ENCODE measurements at places on chromosomes 1 and 21.

GRCh38 chr1:234842726-234843641 lies 233.0 kb upstream of the IRF2BP2 start:
- no peak for DNase-seq

GRCh38 chr1:109248797-109249629 lies at the start of gene CELSR2:
TSS of gene CELSR2 (plus strand) at chr1:109249539. CDS start at chr1:109250080, 541 bp downstream.
- peak; percentile 91 for DNase-seq

DNA sequence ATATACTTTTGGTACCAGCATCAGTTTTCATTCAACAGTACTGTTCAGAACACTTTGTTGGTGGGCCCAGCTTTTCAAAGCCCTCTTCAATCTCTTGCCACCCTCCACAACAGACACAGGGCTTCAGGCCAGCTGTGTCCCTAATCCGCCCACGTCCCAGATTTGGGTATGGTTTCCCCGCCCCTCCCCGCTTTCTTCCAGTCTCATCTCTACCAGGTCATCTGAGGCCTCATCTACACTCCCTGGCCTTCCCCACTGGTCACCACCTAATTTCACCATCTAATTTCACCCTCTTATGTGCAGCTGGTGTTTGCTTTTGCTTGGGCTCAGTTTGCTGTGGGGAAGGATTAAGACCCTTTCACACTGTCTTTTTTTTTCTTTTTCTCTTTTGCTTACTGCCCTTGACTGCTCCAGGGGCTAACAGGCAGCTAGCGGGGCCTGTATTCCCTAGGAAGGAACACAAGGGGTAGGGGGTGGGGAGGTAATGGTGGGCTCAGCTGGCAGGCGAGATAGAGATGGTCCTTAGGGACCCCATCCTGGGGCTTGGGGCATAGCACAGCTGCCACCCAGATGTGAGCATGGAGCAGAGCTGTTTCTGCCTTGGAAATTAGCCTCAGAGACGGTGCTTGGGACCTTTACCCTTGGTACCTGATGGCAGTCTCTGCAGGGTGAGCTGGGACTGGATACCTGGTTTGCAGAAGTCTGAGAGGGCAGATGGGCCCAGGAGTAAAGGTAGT lies 3.8 kb upstream of the EPB41 start:
- no peak for DNase-seq

GRCh38 chr1:40273547-40274166 lies 15.6 kb downstream of the ZMPSTE24 start:
- no peak for DNase-seq

- no peak for DNase-seq
These were observed 15.6 kb upstream of the MAP10 start for GRCh38 chr1:232789651-232790050.

GRCh38 chr1:217275655-217276398 lies 355.1 kb downstream of the GPATCH2 start:
- DNase-seq, result no peak

DNA sequence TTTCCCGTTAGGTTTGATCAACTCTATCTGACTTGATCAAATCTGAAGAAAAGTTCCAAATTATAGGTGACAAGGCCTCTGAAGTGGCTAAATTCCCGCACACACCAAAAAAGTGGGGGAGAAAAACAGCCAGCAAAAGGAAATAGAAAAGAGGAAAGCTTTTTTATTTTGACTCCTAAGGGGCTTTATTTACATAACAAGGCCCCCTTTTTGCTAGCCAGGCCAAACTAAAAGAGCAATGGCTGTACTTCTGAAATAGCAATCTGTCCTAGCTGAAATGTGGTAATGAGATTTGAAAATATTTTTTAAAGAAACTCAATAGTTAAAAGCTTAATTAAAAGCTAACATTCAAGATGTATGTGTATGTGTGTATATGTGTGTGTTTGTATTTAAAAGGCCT lies 311.5 kb upstream of the POGK start:
- DNase-seq, result no peak

GRCh38 chr1:30520476-30520875 lies 202.9 kb downstream of the MATN1 start:
- DNase-seq, result no peak

DNA sequence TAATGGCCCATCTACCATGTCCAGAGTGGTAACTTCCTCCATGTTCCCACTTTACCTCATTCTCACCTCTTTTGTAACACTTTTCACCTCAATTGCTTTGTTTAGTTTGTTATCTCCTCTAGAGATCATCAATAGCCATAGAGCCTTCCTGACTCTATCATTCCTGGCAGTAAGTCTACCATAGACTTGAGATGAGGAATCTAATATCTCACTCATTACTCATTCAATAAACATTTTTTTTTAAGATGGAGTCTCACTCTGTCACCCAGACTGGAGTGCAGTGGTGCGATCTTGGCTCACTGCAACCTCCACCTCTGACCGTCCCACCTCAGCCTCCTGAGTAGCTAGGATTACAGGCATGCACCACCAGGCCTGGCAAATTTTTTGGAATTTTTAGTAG lies 7.1 kb downstream of the NMNAT2 start:
- DNase-seq, result no peak

DNA sequence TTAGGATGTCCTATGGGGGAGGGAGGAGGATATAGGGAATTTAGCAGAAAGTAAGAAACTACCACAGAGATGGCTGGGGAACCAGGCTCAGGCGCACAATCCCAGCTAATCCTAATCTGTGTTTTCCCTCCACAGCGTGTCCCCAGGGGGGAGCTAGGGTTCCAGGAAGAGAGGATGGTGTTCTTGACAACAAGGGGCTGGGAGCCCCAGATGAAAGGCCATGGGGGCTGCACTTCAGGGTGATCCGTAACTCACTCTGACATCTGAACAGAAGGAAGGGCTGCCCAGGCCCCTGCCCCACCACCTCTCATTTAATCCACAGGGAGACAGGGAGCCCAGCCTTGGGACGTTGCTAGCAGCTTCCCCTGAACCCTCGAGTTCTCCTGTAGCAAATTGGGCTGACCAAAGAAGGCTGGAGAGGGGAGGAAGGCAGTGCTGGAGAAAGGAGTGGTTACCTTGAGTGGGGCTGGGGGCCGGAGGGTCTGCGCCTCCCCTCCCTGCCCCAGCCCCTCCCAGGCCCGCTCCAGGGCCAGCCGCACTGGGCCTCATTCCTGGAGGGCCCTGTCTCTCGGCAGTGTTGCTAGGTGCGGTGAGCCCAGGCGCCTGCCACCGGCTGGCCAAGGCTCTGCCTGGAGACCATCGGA lies 131.7 kb downstream of the TMEM53 start:
- DNase-seq, result no peak

DNA sequence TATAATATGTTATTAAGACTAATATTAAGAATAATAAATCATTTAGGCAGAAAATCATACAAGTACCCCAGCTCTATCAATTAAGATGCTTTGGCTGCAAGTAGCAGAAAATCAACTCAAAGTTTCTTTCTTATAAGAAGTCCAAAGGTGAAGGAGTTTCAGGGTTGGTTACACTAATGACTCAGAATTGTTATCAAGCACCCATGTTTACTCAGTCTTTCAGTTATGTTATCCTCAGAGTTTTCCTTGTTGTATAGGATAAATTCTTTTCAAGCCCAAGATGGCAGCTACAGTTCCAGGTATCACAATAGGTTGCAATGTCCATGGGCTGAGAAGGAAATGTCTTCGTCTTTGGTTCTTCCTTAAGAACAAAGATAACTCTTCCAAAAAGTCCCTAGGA lies 163.6 kb downstream of the TNFSF18 start:
- no peak for DNase-seq

- no peak for DNase-seq
These were observed 10.7 kb downstream of the DDI2 start for GRCh38 chr1:15628003-15628402.

DNA sequence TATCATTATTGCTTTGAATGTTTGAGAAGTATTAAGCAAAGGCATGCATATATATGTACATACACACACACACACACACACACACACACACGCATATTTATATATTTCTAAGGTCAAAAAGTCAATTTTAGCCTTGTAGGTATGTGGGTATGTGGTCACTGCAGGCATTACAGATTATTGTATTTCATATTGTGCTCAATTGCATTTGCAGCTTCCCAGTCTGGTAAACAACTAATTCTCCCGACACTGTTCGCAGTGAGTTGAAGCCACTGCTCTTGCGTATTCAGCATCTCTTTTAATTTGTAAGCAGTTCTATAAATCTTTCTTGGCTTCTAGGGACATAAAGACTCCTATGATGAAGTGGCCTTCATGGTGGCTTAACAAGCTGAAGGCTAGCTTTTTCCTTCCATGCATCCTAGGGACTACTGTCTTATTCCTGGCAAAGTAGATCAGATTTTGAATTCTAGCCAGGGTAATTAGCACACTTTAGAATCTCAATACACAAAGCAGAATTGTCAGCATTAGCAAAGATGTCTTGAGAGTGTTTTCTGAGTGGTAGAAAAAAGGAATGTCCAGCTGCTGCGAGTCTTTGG lies 368.6 kb upstream of the NEGR1 start:
- no peak for DNase-seq

GRCh38 chr1:162323023-162323422 lies 53.6 kb downstream of the SPATA46 start:
- DNase-seq, result no peak

DNA sequence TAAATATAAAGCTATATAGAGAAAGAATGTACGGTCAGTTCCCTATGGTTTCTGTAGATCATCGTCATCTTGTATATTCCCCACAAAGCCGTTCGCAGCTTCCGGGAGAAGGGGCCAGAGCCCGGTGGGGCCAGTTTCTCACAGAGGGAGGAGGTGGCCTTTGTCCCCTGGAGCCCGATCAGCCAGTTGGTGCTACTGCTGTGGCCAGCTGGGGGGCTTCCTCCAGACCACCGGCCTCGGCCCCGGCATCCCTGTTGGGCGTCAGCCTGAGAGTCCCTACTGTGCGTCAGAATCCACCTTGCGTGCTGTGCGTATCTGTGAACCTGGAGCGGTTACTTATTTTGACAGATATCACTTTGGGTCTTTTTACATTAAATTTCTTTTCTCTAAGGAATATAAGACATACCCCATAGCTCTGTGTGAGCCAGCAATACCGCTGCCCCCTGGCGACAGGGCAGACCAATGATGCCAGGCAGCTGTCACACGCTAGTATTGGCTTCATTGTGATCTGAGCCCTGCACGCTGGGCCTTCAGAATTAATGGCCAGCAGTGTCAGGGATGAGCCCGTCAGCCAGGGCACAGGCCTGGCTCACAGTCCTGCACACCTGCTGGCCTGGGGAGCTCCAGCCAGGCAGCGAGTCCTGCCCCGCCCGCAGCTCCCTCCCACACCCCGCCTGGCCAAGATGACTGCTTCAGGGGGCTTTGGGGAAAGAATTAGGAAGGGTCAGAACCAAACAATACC lies 145.9 kb downstream of the PGBD5 start:
- DNase-seq, result no peak

DNA sequence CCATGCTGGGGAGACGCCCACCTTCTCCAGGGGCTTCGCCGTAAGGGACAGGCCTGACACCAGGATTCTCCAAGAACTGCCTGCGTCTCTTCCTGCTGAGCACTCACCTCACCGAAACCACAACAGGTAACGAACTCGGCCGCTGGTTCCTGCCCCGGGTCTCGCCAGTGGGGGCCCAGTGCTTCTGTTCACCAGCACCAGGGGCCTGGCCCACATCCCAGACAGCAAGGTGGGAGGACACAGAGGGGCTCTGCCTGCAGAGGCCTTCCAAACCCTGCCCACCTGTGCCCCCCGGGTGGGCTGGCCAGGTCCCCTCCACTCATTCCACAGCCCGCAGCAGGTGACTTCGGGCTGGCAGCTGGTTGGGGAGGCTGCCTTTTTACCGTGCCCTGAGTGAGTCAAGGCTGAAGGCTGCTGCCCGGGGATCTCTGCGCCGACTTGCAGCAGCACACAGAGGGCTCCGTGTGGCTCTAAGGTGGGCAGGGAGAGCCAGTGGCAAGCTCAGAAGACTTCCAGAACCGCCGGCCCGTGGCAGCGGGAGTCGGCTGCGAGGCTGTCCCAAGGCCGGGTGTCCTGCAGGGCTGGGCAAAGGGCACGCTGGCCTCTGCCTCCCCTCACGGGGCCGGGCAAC lies 14.7 kb upstream of the COL18A1 start:
- DNase-seq, result no peak

DNA sequence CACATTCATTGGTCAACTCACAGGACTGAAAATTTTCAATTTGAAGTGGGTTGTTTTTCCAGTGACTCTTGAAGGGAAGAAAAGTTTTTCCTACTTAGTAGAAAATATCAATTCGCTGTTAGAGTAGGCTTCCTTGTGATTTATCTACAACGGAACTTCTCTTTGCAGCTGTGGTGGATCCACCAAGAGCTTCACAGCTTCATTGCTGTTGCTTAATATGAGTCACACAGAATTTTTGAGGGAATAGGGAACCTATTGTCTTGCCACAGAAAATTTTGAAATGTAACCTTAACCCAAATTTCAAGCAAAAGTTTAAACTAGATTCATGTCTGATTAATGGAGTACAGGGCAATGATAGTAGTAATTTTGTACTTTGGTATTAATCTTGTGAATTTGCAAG lies 58.4 kb upstream of the IFI44L start:
- no peak for DNase-seq

GRCh38 chr1:24007079-24007478 lies 27.0 kb upstream of the SRSF10 start:
- no peak for DNase-seq

DNA sequence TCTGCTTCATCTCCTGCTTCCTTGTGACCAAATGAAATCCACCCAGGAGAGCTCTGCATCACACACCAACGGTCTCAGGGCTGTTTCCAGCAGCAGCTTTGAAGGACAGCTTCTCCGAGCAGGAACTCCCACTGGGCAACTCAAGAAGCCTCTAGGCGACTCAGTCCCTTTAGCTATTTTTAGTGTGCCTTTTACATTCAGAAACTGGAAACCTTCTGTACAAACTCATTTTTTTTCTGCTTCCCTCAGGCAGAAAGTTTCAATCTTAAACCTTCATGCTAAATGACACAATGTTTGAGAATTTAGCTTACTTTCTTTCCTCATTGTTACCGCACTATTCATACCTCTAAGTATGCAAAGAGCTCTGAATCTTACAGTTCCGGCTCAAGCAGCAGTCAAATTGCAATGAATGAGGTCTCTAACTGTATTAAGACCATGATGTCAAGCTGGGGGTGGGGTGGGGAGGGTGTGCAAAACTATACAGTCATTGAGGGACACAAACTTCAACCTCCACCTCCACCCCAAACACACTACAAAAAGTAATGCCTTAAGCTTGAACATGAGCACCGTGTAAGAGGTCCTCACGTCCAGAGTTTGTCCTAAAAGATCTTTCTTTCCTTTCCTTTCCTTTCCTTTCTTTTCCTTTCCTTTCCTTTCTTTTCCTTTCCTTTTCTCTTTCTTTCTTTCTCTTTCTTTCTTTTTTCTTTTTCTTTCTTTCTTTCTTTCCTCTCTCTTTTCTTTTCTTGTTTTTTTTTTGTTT lies 16.4 kb upstream of the TARBP1 start:
- peak; percentile 50 for DNase-seq

DNA sequence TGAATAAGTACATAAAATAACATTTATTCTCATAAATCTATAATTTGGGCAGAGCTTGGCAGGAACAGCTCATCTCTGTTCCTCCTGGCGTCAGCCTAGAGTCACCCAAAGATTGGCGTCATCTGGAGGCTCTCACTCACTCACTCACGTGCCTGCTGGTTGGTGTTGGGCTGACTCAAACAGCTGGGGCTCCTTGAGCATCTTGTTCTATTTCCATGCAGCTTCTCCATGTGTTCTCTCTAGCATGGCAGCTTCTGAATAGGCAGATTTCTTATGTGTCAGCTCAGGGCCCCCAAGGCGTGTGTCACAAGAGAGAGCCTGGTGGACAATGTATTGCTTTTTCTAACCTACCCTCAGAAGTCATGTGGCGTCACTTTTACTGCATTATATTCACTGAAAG lies 70.6 kb upstream of the RAB3GAP2 start:
- no peak for DNase-seq

GRCh38 chr1:226790545-226791181 lies 51.6 kb upstream of the ITPKB start:
- DNase-seq, result no peak

- no peak for DNase-seq
These were observed 16.7 kb downstream of the CELA2B start for GRCh38 chr1:15492596-15492995.
